ENCODE measurements at places on chromosomes 12 and 14.

DNA sequence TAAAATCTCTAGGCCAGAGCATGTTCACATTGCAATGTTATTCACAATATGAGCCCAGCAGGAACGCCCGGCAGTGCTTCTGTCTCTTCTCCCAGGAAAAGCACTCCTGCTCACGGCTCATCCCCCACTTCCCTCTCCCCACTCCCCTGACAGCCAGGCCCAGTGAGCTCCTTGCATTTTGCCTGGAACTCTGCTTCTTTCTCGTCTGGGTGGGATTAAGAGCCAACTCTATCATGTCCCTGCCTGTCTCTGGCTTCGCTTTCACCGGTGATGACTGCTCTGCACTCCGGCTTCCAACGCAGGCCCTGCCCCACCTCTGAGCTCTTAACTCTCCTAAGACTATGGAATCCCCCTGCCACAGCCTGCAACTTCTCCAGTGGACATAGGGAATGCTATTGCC, 2.5 kb downstream of the PLEK2 start:
- DNase-seq, result no peak

DNA sequence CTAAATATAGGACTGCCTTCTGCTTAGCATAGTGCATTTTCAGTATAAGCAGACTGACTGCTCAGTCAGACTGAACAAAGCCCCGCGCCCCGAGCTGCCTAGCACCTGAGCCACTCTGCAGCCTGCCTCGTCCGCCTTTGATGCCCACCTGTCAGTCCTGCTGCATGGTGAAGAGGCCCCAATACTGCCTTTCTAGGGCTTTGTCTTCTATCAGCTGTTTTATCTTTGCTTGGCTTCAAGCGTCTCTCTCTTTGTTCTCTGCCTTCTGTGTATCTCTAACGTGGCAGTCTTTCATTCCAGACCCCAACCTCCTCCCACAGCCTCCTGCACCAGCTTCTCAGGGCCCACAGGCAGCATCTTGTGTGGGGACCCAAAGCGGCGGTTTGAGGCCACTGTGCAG, 1001.0 kb downstream of the VRK1 start:
- no peak for DNase-seq

DNA sequence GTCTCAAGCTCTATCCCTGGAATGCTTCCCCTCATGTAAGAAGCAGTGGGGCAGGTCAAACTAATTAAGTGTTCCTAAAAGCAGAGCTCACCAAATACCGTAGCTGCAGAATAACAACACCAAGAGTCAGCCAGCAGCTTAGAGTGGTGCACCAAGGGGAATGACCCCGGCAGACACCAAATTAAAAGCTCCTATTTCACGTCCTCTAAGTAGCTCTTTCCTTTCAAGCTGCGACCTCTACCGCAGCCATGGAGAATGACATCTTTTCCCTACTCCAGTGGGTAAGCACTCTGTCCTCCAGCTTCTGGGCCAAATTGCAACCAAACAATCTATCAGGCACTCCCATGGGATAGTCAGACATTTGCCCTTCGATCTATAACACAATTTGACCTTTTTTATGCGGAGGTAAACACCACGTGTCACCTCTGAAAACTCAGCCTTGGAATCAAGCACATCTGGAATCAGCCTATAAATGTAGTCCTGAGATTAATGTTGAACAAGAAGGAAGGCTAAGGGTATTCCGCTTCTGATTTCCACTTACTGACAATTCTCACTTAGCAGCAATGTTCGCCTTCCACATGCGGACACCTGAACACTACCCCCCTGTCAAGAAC, 67.6 kb upstream of the CDKN3 start:
- DNase-seq, result peak; percentile 9

DNA sequence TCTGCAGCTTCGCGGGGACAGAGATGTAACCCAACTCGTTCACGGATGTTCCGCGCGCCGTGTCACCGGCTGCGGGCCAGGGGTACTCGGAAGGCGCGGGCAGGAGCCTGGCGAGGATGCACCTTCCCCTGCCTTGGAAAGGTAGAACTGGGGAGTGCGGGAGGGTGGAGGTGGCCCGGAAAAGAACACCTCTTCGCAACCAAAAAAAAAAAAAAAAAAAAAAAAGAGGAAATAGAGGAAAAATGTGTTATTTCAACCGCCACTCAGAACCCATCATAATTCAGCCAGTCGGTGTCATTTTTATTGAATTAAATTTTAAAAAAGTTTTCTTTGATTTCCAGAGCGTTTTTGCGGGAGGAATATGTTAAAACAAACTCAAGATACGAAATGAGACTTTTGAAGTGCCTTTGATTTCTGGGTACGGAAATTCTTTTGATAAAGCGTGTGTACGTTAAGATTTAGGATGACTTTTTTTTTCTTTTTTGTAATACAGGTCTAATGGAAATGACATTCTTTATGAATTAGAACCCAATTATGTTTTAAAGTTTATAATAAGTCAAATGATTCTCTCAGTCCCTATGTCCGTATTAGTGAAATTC, 8.9 kb downstream of the CDKN1B start:
- no peak for DNase-seq

DNA sequence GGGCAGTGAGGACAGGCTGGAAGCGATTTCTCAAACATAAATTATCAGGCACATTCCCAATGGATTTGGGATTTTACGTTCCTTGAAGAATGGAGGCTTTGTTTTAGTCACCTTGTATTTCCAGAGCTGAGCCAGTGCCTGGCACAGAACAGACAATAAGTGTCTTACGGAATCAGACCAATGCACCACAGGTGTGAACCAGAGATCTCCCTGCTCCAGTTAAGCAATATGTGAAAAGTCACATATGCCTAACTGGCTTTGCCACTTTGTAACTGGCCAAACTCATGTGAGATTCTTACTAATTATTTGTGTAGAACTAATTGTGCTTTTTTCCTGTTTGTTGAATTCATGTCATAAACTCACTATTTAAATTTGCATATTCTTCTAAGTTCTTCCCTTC, 130.4 kb downstream of the KCNH5 start:
- DNase-seq, result no peak

- DNase-seq, result no peak
Measured at GRCh38 chr12:72197790-72198189, 74.4 kb upstream of the TRHDE start.

DNA sequence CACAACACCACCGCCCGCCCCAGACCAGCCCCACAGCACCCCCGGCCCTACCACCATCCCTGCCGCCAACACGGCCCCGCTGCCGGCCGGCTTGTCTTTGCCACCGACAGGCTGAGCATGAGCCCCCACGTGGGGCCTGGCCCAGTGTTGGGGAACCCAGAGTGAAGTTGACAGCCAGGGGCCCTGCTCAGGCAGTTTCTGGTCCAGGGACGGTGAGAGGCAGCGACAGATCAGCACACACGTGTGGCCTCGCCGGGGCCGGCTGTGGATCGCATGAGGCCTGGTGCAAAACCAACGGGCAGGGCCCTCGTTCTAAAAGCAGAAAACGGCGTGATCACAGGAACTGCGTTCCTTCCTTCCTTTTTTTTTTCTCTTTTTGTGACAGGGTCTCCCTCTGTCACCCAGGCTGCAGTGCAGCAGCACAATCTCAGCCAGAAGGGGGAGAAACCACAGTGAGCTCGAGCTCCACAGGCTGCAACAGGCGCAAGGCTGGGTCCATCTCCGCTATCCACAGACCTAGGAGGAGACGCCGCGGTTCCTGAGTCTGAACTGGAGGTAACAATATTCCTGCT, 50.5 kb upstream of the FBRSL1 start:
- DNase-seq, result peak; percentile 60

DNA sequence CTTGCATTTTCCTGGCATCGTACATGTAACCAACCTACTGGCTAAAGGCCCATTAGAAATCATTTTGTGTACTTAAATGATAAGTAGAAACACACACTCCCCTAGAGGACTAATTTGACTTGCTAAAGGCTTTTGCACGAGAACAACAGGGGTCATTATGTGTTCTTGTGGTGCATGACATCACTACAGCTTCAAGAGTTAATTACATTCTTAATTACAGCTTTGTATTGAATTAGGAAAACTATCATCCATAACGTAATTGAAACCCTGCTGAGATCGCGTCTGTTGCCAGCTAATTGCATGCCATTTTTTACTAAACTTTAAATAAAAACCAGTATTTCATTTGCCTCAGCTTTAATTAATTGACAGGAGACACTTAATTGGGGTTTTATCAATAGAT, 51.4 kb downstream of the TMEM132C start:
- no peak for DNase-seq

DNA sequence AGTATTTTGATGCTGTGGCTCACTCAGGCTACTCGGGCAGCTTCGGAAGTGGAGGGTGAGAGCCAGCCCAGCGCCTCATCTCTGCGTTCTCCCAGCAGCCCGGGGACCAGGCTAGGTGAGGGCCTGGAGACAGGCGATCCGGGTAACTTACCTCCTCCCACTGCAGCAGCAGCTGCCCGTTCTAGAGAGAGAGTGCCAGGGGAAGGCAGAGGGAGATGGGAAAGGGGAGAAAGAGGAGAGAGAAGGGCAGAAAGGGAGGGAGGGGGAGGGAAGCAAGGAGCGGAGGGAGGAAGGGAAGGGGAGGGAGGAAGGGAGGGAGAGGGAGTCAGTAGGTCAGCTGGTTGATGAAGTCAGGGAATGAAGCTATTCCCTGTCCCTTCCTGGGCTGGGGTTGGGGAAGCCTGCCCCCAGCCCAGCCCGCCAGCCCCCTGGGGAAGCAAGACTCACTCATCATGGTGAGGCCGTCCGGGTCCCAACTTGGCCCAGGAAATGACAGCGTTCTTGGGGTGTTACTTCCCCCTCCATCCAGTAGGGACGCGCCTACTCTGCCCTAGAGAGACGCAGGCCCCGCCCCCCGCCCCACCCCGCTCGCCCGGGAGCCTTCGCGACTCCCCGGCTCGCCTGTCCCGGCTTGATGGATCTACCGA, at the start of gene IFI27L2:
Gene IFI27L2, minus strand, starts transcription at position 494 of the 647 bp plus-strand sequence. Its CDS starts 40 bp downstream, at position 454.
- DNase-seq, result no peak

GRCh38 chr12:68665016-68665569, 21.7 kb upstream of the NUP107 start:
- DNase-seq, result no peak

GRCh38 chr12:178829-179109, 35.2 kb downstream of the SLC6A12 start:
- no peak for DNase-seq

- no peak for DNase-seq
Measured at GRCh38 chr12:82757656-82758055, 71.0 kb downstream of the TMTC2 start.

DNA sequence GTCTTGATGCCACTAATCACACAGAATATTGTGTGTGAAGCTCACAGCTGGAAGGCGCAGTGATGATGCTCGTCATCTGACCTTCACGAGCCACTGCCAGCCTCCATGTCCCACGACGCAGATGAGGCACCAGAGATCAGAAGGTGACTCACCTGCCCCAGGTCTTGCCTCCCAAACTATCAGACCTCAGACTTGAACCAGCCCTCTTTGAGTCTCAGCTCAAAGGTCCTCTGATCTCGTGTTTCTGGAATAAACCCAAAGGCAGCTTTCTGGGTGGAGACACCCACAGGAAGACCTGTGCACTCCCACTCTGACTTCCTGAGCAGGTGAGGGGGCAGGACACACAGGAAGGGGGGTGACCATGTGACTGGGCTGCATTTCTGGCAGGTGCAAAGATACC, 19.6 kb upstream of the CHGA start:
- DNase-seq, result no peak

- DNase-seq, result no peak
Measured at GRCh38 chr14:104246401-104247335, 108.3 kb downstream of the KIF26A start.

GRCh38 chr14:55354500-55354899, 57.1 kb downstream of the ATG14 start:
- DNase-seq, result peak; percentile 41

DNA sequence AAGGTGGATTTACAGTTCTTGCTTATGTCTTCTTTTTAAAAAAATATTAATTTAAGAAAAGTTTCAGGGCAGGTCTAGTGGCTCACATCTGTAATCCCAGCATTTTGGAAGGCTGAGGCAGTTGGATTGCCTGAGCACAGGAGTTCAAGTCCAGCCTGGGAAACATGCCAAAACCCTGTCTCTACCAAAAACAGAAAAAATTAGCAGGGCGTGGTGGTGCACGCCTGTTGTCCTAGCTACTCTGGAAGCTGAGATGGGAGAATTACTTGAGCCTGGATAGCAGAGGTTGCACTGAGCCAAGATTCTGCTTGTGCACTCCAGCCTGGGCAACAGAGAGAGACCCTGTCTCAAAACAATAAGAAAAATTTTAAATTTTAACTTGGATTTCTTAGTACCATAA, 5.4 kb upstream of the TAS2R46 start:
- DNase-seq, result no peak

DNA sequence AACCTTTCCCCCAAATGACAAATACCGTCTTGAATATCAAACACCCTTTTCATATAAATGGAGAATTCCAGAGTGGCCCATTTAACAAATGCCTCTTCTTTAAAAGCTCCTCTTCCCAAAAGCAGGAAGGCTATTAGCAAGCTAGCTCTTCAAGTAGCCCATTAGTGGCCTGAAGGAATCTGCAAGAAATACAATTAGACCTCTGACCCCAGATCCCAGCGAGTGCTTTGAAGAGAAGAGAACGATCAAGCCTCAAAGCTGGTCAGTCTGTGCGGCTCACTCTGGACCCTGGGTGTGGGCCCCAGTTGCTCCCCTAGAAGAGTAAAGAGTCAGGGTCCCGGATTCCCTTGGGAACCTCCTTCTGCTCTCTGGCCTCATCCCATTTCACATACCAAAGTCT, 325.6 kb downstream of the NUAK1 start:
- no peak for DNase-seq

DNA sequence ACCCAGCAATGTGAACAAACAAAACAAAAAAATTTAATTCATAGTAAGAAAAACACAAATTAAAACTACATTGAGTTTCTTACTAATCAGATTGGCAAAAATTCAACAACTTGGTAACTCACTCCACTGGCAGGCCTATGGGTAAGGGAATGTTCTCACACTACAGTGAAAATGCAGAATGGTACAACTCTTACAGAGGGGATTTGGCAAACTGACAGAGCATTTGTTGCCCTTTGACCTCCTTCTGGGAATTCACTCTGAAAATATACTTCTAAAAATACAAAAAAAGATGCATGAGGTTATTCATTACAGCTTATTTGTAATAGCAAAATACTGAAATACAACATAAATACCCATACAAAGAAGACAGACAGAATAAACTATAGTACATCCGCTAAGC, 32.8 kb downstream of the ABCD2 start:
- DNase-seq, result no peak
